ENCODE measurements at places on chromosomes 5 and 9. TPM values are rescaled to one million over a fixed set of nuclear protein-coding genes. Genes with fewer than 3 reads are reported as not detected.
A peak's percentile ranks its signal among the peaks of the same experiment; 100 is the strongest.

The ROPN1L gene
- 1.7 TPM for total RNA-seq

The IGIP gene
- total RNA-seq, result 15.5 TPM

The GCNT4 gene
- 2.0 TPM for total RNA-seq

The C5orf52 gene
- total RNA-seq, result not detected

DNA sequence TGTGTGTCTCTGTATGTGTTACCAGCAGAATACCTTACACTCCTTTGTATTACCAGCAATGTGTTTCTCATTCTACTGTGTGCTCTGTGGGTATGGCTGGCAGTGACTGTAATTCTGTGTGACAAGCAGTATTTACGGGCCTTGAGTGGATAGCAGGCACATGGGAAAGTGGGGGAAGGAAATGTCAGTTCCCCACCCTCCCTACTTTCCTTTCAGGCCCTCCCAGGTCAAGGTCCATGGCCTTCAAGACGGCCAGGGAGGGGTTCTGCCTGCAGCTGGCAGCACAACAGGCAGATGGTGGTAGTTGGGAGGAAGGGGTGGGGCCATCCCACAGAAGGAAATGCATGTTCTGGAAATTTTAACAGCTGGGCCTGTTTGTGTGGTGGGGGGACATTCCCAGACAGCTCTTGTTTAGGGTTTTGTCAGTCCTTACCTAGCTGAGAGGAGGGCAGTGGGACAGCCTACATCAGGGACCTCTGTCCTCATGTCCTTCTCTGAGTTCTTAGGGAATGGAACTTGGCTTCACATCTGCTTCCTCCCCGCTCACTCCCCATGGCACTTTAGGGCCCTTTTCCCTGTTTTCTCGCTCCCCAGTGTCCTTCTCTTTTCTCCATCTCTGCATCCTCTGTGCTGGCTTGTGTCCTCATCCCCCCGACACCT is 14.6 kb upstream of the TNIP1 start:
- peak; percentile 86 for DNase-seq

DNA sequence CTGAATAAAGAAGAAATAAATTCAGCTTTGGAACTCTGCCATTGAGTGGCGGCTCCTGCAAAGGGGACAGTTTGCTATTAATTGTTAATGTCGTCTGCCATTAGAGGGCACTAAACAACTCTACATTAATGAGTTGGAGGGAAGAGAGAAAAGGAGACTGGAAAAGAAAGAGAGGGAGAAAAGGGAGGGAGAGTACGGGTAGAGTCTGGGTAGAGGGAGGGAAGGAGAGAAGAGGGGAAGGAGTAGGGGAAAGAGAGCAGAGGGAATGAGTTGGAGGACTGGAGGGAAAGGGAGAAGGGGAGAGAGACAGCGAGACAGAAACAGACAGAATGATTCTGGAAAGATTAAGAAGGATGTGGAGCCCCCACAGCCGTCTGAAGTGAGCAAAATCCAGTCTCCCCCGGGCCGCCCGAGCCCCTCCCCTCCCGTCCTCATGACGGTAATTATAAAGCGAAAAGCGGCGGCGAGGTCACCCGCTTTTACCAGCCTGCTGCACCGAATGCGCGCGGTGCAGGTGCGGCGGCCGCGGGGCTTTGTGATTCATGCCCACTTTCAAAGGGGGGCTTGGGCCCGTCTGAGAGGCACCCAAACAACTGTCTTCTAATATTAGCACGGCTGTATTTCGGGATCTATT is 1.9 kb upstream of the FST start:
- DNase-seq, result peak; percentile 55

GRCh38 chr5:6404129-6404528 is 25.8 kb upstream of the MED10 start:
- DNase-seq, result no peak

DNA sequence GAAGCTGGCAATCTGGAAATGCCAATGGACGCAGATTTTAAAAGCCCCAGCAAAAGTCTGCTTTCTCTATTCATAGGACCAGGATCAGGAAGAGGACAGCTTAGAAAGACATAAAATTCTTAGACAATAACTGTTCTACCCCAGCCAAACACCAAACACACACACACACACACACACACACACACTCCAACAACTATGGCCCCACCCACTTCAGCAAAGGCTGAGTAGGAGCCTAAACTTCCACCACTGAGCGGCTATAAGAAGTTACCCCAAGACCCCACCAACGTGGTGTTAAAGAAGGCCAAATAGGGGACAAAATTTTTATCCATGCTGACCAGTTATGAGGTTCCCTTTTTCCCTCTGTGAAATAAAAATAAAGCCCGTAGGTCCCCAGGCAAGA is 32.9 kb downstream of the ZMAT2 start:
- no peak for DNase-seq

- DNase-seq, result no peak
Measured at GRCh38 chr5:139453683-139454567, 8.6 kb downstream of the ECSCR start.

GRCh38 chr5:170289764-170290163 is 7.8 kb downstream of the LCP2 start:
- DNase-seq, result no peak
